ENCODE measurements at places on chromosomes 3 and 15. TPM values are rescaled to one million over a fixed set of nuclear protein-coding genes. Genes with fewer than 3 reads are reported as not detected.

SLC22A14 gene
- not detected for total RNA-seq

TRANK1 gene
- 1.8 TPM for total RNA-seq

CCDC54 gene
- total RNA-seq: not detected

SLC2A2 gene
- not detected for total RNA-seq

KY gene
- total RNA-seq: 0.11 TPM

CADPS gene
- total RNA-seq: not detected

VGLL3 gene
- 8.8 TPM for total RNA-seq

GNB5 gene
- 54.4 TPM for total RNA-seq

ADAMTS9 gene
- total RNA-seq: 0.87 TPM

DISP2 gene
- total RNA-seq: 1.2 TPM

ZNF385D gene
- total RNA-seq: not detected

SENP5 gene
- total RNA-seq: 6.4 TPM

GHSR gene
- total RNA-seq: not detected

CYP8B1 gene
- not detected for total RNA-seq

TEX55 gene
- total RNA-seq: not detected

ALDH1A3 gene
- 26.0 TPM for total RNA-seq

RARB gene
- total RNA-seq: 10.2 TPM

CLSTN2 gene
- 0.05 TPM for total RNA-seq

MEX3B gene
- total RNA-seq: 4.0 TPM

TAGLN3 gene
- total RNA-seq: 0.46 TPM

TMEM158 gene
- total RNA-seq: 25.6 TPM

ASB14 gene
- total RNA-seq: not detected

TPRG1 gene
- total RNA-seq: 0.38 TPM

ST6GAL1 gene
- 2.1 TPM for total RNA-seq

MGA gene
- total RNA-seq: 8.6 TPM

DZIP1L gene
- 6.5 TPM for total RNA-seq

GOLGA8N gene
- 1.3 TPM for total RNA-seq

TM4SF18 gene
- 27.6 TPM for total RNA-seq

HGD gene
- total RNA-seq: 17.6 TPM

RTP4 gene
- not detected for total RNA-seq

ALG3 gene
- total RNA-seq: 73.3 TPM

CACNA2D2 gene
- 0.58 TPM for total RNA-seq

IL17RD gene
- 0.83 TPM for total RNA-seq

CBLB gene
- 14.0 TPM for total RNA-seq

SKOR1 gene
- total RNA-seq: 0.02 TPM

CALML4 gene
- total RNA-seq: 9.5 TPM

HESX1 gene
- not detected for total RNA-seq

CCDC39 gene
- not detected for total RNA-seq

HACD2 gene
- 39.3 TPM for total RNA-seq

SPESP1 gene
- total RNA-seq: not detected

FBXL2 gene
- total RNA-seq: 5.4 TPM

CPA3 gene
- total RNA-seq: not detected

BNIP2 gene
- 67.8 TPM for total RNA-seq

FES gene
- total RNA-seq: 0.88 TPM

SMC4 gene
- 65.6 TPM for total RNA-seq

ERC2 gene
- total RNA-seq: not detected

Measured in A549 treated with RU486 at 1 μM for 4 hours (cell line).